ENCODE measurements at places on chromosomes 12 and 14. TPM values are rescaled to one million over a fixed set of nuclear protein-coding genes. Genes with fewer than 3 reads are reported as not detected.

Gene HOXC10
- not detected for polyA plus RNA-seq

Gene TAS2R20
- polyA plus RNA-seq, result not detected

Gene BIN2
- polyA plus RNA-seq, result 74.2 TPM

DNA sequence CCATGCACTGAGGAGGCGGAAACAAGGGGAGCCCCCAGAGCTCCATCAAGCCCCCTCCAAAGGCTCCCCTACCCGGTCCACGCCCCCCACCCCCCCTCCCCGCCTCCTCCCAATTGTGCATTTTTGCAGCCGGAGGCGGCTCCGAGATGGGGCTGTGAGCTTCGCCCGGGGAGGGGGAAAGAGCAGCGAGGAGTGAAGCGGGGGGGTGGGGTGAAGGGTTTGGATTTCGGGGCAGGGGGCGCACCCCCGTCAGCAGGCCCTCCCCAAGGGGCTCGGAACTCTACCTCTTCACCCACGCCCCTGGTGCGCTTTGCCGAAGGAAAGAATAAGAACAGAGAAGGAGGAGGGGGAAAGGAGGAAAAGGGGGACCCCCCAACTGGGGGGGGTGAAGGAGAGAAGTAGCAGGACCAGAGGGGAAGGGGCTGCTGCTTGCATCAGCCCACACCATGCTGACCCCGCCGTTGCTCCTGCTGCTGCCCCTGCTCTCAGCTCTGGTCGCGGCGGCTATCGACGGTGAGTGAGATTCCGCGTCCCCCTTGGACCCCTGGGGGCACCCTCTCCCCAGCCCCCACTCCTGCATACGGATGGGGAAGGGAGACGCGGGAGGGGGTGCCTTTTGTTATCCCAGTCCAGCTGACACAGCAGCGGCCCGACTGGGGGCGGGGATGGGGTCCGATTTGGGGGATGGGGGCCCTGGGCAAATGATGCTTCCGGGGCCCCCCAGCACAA is 400 bp downstream of the LRP1 start:
- DNase-seq, result no peak

- DNase-seq, result no peak
Observed at GRCh38 chr12:30364822-30365221, 330.8 kb downstream of the IPO8 start.

DNA sequence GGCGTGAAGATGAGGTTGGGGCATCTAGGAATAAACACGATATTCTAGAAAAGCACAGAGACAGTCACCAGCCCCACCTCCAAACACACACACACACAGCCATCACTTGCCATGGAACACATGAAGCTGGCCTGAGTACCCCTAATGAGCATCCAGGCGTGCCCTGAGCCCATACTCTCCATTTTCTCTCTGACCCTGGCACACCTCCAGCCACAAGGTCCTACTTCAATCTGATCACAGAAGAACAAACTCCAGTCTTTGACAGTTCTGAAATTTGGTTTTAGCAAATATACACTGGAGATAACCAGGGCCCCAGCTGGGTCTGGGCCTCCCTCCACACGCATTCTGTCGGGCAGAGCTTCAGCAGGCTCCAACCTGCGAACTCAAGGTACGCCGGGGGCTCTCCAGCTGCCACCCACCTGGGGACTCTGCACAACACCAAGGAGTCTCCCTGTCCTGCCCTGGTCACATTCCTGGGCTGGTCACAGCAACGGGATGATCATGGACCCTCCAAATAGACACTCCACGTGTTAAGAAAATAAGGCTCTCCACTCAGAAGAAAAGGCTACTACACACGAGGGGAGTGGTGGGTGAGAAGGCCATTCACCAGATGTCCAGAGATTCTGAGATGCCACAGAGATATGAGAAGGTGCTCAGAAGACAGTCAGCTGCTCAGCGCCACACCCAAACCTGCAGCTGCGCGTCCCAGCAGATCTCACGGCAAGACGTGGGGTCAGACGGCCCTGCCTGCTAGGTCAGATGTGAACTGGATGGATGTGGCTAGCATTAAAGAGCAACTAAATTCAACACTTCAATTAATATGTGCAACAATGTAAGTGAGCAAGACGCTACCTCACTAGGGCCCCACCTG is 57.0 kb upstream of the PNMA1 start:
- DNase-seq, result no peak

GRCh38 chr12:93846936-93847516 is 169.9 kb downstream of the CRADD start:
- DNase-seq, result no peak

GRCh38 chr12:82862069-82862841 is 175.5 kb downstream of the TMTC2 start:
- DNase-seq, result no peak

DNA sequence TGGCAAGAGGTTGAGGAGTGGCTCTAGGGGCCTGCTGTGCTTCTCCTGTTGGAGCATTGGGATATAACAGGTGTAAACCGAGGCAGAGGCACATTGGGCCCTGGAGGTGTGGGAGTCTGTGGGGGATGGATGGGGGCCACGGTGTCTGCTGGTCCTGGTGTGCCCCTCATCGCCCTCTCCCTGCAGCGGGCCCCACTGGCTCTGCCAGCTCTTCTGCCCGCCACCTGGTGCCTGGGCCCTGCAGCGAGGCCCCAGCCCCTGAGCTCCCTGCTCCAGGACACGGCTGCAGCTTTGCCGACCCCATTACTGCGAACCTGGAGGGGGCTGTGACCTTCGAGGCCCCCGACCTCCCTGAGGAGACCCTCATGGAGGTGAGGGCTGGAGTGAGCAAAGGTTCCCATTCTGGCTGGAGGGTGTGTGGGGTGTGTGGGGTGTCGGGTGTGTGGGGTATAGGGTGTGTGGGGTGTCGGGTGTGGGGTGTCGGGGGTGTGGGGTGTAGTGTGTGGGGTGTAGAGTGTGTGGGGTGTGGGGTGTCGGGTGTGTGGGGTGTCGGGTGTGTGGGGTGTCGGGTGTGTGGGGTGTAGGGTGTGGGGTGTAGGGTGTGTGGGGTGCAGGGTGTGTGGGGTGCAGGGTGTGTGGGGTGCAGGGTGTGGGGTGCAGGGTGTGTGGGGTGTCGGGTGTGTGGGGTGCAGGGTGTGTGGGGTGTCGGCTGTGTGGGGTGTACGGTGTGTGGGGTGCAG is 10.6 kb upstream of the PUS1 start:
- DNase-seq, result no peak

DNA sequence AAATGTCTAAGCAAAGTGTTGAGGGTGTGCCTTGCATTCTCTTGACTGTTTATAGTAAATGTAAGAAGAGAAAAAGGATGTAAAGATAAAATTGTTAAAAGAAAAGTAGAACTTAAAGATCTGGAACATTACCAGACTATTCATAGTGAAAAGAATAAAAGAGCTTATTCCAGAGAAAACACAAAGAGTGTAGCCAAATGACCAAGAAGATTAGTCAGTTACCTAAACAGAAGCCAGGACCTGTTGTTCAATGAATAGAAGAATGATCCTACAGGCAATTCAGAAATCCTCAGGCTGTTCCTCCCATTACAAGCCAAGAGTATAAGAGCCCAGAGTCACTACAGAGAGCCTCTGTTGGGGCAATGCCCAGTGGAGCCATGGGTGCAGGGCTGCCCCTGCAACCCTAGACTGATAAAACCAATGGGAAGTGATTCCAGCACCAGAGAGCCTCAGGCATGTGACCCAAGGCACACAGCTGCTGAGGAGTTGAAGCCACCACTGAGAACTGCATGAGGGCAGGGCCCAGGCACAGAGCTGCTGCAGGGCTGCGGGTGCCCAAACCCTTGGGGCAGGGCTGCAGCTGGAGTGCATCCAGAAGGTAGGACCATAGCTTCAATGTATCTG is 91.1 kb upstream of the SLC38A4 start:
- no peak for DNase-seq

- no peak for DNase-seq
Observed at GRCh38 chr14:104705340-104706047, 16.1 kb downstream of the INF2 start.

All from naive B cell (primary cell).